ENCODE measurements at places on chromosomes 5 and 9.

DNA sequence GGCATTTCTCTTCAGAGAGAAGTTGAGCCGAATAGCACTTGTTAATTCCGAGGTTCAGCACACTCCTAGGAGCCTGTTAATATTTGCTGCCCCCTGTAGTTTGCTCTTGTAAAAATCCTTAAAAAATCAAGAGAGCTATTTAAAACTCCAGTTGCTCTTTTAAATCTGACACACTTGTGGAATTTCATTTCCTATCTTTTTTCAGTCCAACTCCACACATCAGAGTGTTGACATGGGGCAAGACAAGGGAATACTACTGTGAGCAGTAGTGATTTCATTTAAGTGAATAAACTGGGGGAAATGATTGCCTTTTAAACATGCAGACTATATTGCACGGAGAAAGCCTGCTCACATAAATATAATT is 1096.3 kb upstream of the DMAC1 start:
- DNase-seq = peak; percentile 43

- no peak for DNase-seq
Measured at GRCh38 chr9:119938871-119939270, 569.6 kb upstream of the BRINP1 start.

DNA sequence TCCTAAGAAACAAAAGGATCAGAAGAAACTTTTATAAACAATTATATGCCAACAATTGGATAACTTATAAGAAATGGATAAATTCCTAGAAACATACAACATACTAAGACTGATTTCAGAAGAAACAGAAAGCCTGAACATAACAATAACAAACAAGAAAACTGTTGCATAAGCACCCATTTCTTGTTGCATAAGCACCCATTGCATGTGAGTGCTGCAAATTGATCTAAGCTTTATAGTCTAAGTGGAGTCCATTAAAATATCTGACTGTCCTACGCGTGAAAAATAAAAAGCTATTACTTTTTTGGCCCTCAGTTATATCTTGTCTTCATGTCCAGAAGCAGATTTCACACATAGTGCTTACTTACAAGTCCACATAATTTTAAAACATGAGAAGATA is 19.3 kb downstream of the TYRP1 start:
- no peak for DNase-seq

- DNase-seq = no peak
Measured at GRCh38 chr5:96177303-96177869, 215.7 kb upstream of the ELL2 start.

- DNase-seq = no peak
Measured at GRCh38 chr9:72743836-72744235, 209.0 kb downstream of the ALDH1A1 start.

GRCh38 chr5:158988987-158989730 is 110.6 kb downstream of the EBF1 start:
- DNase-seq = no peak
